ENCODE measurements at places on chromosomes 12 and 14.

DNA sequence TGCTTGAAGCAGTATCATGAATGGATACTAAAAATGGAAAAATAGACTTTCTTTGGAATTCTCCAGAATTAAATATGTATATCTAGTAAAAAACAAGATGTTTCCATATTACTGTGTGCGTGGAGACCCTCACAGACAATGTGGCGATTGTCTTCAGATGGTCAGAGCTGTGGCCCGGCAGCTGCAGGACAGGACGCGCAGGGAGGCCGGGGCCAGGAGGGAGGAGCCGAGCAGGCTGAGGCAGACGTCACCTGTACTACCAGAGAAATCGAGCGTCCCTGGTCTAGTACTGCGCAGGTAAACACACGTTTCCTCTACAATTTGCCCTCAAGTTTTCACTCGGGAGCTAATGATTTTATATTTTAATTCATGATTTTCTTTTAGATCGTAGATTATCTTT lies 22.8 kb downstream of the DDX51 start:
- DNase-seq = no peak

DNA sequence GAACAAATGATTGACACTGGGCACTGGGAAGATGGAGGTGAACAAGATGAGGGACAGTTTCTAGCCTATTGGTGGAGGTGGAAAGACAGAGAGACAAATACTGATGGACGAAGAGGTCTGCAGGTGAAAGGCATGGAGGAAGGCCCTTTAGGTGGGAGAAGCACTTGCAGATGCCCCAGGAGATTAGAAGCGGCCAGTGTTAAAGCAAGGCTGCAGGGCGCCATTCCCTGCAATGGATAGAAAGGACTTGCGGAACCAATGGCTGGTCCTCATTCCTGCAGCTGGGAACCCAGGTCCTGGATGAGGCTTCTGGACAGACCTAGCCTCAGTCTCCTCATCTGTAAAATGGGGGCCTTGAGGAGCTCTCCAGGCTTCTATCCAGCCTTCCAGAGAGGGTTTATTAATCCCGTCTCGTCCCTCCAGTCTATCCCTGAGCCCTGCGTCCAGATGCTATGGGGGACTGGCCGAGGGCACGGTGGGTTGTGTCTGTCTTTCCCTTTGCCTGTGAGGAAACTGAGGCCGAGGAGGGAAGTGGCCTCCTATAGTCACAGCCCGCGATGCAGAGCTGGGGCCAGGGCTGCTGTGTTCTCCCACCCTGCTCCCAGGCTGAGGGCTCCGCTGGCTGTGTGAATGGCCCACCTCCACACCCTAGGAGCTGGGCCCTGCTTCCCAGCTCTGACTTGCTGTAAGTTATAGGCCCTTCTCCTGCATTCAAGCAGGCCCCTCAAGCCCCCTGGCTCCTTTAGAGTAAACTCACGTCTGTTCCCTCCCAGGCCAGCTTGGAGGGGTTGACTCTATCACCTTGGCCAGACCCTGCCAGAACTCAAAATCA lies 33.0 kb downstream of the CYP46A1 start:
- no peak for DNase-seq

GRCh38 chr12:91851741-91852477 lies 293.7 kb downstream of the BTG1 start:
- no peak for DNase-seq

- DNase-seq = peak; percentile 11
These were observed 19.5 kb upstream of the HAL start for GRCh38 chr12:96015672-96016071.

DNA sequence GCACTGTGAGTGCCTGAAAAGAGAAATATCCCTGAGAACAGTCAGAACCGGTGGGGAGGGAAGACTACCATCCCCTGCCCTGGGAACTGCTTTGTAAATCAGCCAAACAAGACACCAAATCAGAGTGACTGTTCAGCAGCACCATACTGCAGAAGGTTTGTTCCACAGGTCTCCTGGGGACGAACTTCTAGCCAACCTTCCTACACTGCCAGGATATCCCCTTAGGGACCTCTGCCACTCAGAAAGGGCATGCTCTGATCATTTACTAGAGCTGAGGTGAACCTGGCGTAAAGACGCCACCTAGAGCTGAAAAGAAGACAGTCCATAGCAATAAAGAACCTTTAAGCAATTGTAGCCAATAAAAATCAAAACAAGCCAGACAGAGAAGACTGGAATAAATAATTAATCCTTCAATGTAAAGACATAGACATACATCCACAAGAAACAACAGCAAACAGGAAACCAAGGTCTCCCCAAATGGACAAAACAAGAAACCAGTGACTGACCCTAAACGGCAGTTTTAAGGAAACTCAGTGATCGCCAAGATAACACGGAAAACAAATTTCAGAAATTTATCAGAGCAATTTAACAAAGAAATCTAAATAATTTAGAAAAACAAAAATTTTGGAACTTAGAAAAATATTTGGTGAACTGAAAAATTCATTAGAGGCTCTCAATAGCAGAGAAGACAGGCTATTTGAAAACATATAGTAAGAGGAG lies 228.1 kb upstream of the AMIGO2 start:
- DNase-seq = peak; percentile 86

GRCh38 chr12:113347107-113347506 lies 11.3 kb upstream of the PLBD2 start:
- DNase-seq = no peak

DNA sequence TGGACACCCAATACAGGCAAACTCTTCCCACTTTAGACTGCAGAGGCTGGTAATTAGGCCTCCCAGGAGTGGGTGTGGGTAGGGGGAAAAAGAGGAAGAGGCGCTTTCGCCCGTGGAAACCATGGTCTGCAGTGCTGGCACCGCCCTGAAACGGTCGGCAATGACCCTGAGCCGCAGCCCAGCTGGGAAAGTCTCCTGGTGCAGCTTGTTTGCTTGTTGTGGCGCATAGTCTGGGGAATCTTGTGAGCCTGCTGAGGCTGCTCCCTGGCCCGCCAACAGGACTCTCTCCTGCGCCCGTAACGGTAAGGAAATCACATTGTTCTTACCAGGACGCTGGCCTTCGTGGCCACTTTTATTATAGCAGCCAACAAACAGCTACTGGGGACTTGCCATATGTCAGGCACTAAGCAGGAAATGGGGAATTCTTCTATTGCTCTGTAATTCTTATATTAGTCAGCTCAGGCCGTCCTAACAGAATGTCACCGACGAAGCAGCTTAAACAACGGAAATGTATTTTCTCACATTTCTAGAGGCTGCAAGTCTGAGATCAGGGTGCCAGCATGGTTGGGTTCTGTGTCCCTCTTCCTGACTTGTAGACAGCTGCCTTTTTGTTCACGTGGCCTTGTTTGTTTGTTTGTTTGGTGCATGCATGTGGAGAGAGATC lies 52.5 kb upstream of the RIN3 start:
- DNase-seq = no peak

GRCh38 chr12:99454539-99455172 lies 192.9 kb upstream of the GARIN6 start:
- peak; percentile 59 for DNase-seq
